Activated CD4-positive, alpha-beta T cell treated with anti-CD3 and anti-CD28 coated beads, Interleukin-10, Interleukin-2, amounts not matched to agents 100 ng/mL and 50 ng/mL, durations not matched to agents 16 hours and 8 hours (primary cell): ENCODE measurements at places on chromosomes 1 and 21.
A peak's percentile ranks its signal among the peaks of the same experiment; 100 is the strongest.

DNA sequence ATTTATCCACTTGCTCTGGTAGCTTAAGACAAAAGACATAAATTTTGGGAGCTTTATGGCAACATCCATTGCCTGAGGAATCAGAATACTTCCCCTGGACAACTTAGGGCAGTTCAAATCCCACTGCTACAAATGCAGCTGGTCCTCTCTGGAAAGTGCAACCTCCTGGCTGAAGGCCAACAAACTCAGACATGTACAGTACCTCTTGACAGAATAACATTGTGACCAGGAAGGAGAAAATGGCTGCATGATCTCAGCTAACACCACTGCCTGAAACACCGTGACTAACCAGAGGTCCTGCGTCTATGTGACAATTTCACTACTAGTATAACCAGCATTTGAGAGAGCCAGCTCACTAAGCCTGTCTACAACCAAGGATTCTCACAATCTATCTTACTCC lies 218.9 kb downstream of the CRB1 start:
- no peak for DNase-seq

DNA sequence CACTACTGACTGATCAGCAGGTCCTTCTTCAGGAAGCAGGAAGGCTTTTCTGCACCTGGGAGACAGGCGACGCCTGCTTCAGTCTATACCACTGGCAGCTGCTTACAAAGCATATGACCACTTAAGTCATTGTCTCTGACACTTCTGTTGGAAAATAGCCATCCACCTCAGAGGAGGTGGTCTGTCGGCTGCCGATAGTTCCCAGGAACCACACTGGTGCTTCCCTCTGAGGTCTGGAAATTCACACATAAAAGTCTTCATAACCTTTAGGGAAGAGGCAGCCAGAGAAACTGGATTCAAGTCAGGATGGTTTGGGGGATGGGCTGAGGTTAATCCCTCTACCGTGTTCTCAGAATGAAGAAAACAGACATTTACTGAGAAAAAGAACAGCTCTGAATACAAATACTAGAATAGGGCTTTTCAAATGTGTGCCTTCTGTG lies 15.6 kb upstream of the SRP9 start:
- no peak for DNase-seq

DNA sequence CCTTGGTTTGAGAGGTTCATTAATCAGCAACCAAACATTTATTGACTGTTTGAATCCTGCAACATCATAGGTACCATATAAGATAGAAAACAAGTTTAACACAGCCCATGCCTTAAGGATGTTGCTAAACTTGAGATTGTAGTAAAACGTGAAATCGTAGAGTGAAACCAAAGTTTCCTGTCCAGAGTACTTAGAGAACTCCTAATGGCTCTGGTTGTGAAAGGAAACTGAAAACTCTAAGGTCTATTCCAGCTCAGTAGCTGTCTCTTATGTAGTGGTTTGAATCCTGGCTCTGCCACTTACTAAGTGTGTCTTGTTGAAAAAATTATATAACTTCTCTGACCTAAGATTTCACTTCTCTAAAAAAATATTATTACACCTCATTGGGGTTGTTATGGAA lies 310.9 kb downstream of the NTNG1 start:
- no peak for DNase-seq

GRCh38 chr1:165114022-165114888 lies 242.3 kb downstream of the LMX1A start:
- peak; percentile 20 for DNase-seq

GRCh38 chr1:57195436-57195941 lies 228.4 kb downstream of the DAB1 start:
- no peak for DNase-seq

GRCh38 chr1:67560580-67561255 lies 124.3 kb upstream of the GADD45A start:
- no peak for DNase-seq

- DNase-seq: no peak
Observed at GRCh38 chr1:76274302-76274701, 199.8 kb downstream of the ST6GALNAC3 start.
